ENCODE measurements at places on chromosomes 6 and 20. TPM values are rescaled to one million over a fixed set of nuclear protein-coding genes. Genes with fewer than 3 reads are reported as not detected.
A peak's percentile ranks its signal among the peaks of the same experiment; 100 is the strongest.

Gene SMOC2
- 10.6 TPM for total RNA-seq

Gene PAX1
- total RNA-seq = under 0.01 TPM

Gene CD40
- 2.5 TPM for total RNA-seq

DNA sequence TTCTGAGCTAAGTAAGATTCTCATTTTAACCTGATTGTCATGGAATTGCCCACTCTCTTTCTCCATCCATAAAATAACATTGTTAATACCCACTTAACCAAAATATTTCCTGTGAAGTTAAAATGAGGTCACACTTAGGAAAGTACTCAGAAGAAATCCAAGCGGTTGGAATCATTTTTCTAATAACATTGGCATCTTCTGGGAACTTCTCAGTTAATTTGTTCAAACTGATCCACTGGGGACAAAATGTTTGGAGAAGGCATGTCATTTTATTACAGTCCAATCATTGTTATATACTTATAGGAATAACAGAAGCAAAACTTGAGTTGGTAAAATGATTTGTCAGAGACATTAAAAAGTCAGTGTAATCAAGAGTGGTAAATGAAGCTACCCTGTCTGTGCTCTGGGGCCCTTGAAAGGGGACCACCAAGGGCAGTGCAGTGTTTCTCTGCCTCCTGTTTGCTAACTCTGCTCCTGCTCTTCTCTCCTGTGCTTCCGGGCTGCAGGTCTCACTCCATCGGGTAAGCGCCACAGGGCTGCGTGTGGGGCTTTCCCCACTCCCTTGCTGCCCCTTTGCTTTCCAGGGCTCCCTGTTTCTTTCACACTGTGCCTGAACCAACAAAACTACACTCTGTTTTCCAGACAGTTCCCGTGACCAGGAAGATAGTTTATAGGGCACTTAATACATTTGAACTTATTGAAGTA is 50.1 kb downstream of the HDDC2 start:
- H3K27me3 ChIP-seq = no peaks in the 10 kb centered on the region
- no peaks in the 10 kb centered on the region for H3K36me3 ChIP-seq
- peaks cover 35% of the 10 kb centered on the region for H3K4me1 ChIP-seq
- peak overlapping the region; percentile 71 for H3K27ac ChIP-seq
- peak overlapping the region; percentile 46 for H3K4me3 ChIP-seq
- DNase-seq = no peak

DNA sequence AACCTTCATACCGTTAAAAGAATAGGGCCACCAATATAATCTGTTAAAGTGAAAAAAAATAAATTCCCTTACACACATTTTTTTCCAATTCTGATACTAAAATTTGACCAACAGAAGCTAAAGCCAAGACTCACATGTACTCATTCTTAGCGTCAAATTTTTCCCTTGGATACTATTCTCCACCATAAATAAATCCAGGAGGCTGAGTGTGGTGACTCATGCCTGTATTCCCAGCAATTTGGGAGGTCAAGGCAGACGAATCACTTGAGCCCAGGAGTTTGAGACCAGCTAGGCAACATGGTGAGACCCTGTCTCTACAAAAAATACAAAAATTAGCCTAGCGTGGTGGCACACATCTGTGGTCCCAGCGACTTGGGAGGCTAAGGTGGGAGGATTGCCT is 43.9 kb downstream of the SCML4 start:
- H3K4me1 ChIP-seq = peaks cover 11% of the 10 kb centered on the region
- H3K27me3 ChIP-seq = peaks cover 12% of the 10 kb centered on the region
- no peak overlapping the region for H3K4me3 ChIP-seq
- no peaks in the 10 kb centered on the region for H3K36me3 ChIP-seq

- no peak overlapping the region for H3K4me3 ChIP-seq
- no peaks in the 10 kb centered on the region for H3K27me3 ChIP-seq
- H3K4me1 ChIP-seq = peaks cover 21% of the 10 kb centered on the region
- H3K27ac ChIP-seq = no peak overlapping the region
Observed at GRCh38 chr20:53833333-53834061, 236.9 kb downstream of the BCAS1 start.

DNA sequence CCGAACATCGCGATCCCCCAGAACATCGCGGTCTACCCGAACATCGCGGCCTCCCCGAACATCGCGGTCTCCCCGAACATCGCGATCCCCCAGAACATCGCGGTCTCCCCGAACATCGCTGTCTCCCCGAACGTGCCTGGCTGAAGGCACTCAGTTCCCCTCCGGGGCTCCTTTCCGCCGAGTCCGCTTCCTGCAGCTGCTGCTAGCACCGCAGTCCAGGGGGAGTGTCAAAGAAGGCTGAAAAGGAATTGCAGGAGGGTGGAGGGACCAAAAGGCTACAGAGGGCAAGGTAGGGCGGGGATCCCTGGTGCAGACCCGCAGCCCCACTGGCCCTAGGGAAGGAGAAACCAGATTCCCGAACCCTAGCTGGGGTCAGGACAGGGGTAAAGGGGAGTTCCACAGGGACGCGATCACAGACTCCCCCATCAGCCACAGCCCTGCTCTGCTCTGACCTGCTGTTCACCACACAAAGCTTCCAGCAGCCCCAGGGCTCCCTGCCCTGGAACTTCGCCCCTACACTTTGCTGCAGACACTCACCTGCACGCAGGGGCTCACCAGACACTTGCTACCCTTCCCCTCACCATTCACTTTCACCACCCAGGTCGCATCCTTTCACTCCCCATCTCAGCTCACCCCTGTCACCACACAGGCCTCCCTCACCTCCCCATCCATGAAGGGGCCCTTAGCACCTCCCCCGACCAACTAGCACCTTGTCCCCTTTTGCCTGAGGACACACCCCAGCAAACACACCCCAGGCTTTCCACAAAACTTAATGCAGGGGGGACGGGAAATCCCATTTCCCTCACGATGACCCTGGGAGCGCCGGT is 1.7 kb downstream of the ULBP1 start:
- no peak overlapping the region for H3K27ac ChIP-seq
- H3K27me3 ChIP-seq = peaks cover 37% of the 10 kb centered on the region
- peak; percentile 75 for DNase-seq
- peak overlapping the region; percentile 73 for H3K4me3 ChIP-seq

DNA sequence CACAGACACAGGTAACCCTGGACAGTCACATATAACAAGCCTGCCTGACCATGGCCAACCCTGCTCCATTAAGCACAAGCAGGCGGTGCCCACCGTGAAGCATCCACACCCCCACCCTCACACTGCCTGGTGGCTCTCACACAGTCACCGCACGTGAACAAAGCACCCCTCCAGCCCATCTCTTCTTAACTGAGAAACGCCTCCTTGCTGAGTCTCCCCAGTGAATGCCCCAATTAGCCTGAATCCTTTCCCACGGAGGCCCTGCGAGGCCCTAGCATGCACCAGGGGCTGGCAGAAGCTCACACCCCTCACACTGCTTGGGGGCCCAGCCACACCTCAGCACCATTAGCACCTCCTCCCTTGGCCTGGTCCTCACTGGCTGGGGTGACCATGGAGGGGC is 72.3 kb downstream of the GRM4 start:
- no peaks in the 10 kb centered on the region for H3K27me3 ChIP-seq
- no peak overlapping the region for H3K4me3 ChIP-seq
- DNase-seq = peak; percentile 89

- no peaks in the 10 kb centered on the region for H3K36me3 ChIP-seq
- peaks cover 24% of the 10 kb centered on the region for H3K27me3 ChIP-seq
- no peaks in the 10 kb centered on the region for H3K4me1 ChIP-seq
- DNase-seq = peak; percentile 6
Observed at GRCh38 chr20:2093159-2093781, 8.4 kb upstream of the STK35 start.

- no peak for DNase-seq
- H3K27me3 ChIP-seq = no peaks in the 10 kb centered on the region
- H3K4me3 ChIP-seq = no peak overlapping the region
- H3K27ac ChIP-seq = no peak overlapping the region
- peaks cover 12% of the 10 kb centered on the region for H3K4me1 ChIP-seq
Observed at GRCh38 chr6:3333263-3333662, 74.5 kb downstream of the PSMG4 start.
